SJSA1 (cell line): ENCODE measurements at places on chromosomes 7 and 10.

- no peak for DNase-seq
Measured at GRCh38 chr10:132356621-132357195, 24.7 kb downstream of the LRRC27 start.

GRCh38 chr10:3676564-3676963, 108.4 kb downstream of the KLF6 start:
- DNase-seq, result no peak

DNA sequence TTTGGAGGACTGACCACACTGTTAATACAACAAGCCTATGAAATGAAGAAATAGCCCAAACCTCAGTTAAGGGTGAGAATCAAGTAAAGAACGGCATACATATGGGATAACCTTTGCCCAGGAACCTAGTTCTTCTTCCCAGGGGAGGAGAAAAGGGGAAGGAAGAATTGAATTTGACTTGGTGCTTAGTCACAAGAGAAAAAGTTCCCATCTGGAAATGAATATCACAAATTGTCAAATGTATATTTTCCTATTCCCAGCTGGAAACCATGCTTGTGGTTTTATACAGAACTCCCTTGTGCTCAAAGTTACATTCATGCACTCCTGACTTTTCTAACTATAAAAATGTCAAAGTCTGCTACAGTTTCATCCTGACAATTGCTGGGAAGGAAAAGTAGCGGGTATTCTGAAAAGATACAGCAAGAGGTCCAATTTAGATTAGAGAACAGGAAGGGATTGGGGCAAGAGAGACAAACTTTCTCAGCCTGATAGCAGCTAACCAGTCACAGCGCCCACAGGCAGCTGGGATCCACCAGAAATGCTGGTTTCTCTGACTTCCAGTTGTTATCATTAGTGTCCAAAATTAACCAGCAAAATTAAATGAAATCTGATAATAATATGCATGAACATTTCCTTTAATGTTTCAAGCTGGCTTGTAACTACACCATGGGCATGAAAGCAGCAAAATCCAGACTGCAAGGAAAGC, 18.6 kb upstream of the GSAP start:
- DNase-seq, result no peak

DNA sequence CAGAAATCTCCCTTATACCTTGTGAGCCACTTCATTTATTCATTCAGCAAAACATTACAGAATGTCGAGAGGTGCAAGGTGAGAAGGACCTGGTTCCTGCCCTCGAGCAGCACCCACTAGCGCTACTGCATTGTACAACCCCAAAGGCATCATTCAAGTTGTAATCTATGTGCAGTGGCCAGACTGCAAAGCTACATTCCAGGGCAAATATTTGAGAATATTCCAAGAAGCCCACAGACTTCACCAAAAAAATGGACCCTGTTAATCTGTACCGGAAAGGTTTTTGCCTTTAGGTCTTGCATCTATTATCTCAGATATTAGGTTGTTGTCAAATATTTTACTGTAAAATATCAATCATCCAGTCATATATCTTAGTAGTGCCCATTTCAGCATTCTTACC, 295.4 kb upstream of the FZD1 start:
- no peak for DNase-seq

DNA sequence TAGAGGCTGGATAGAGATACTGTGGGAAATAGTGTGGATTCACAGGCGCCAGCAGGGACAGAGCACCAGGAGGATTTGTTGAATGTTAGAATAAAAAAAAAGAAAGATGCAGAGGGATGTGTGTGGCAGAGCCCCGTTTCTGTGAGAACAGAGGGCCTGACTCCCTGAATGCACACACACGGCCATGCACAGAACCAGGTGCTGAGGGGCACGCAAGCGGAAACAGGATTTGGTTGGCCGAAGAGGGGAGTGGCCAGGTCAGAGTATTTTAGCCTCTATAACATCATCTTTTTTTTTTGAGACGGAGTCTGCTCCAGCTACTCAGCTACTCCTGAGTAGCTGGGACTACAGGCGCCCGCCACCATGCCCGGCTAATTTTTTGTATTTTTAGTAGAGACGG, 21.9 kb downstream of the IQCE start:
- DNase-seq, result no peak

DNA sequence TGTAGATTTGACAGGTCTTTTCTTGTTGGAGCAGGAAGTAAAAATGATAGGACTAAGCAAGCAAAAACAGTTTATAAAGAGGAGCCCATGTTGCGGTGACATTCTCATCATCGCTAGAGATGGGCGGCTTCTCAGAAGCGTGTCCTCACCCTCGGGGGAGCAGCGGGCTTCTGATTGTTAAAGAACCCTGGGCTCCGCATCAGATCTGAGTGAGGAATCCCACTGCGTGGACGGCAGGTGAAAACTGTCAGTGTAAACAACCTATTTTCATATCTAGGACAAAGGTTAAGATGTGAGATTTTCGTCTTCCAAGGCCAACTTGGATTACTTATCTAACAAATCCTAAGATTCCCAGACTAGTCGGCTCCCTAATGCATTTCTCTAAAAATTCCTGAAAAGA, 177.6 kb downstream of the ADARB2 start:
- no peak for DNase-seq

DNA sequence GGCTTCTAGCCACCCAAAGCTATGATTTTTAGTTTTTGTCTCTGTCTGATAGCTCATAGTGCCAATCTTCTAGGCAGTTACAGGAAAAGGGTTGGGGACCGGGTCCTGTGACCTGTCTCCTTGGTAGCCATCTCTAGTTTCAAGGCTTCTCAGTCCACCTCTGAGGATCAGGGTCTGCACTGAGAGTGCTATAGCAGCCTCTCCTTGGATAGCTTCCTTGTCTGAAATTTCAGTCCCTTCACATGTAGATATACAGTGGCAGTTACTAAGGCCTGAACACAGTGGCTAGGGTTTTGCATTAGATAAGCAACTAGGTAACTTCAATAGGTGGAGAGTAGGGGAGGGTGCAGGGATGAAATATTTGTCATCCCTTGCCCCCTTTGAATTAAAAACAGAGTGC, 321.3 kb downstream of the SEMA3D start:
- DNase-seq, result no peak

DNA sequence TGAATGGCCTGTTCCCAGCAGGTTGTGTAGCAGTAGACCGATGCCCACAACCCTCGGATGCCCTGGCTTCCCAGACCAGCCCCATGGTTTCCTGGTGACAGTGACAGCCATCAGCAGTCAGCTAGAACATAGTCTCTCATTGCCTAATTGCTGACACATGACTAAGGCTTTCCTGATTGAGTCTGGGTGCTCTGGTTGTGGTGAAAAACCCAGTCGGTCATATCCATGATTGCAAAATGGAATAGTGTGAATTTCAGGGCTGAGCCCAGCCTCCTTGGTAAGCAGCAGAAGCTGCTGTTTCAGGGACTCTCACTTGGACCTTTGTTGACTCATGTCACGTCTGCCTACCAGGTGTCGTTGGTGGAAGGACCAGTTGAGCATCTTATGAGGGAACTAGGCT, 36.6 kb downstream of the POR start:
- no peak for DNase-seq

- DNase-seq, result no peak
Measured at GRCh38 chr7:90407484-90407821, 4.2 kb downstream of the CLDN12 start.
